H54 (cell line): ENCODE measurements at places on chromosomes 3 and 15.

DNA sequence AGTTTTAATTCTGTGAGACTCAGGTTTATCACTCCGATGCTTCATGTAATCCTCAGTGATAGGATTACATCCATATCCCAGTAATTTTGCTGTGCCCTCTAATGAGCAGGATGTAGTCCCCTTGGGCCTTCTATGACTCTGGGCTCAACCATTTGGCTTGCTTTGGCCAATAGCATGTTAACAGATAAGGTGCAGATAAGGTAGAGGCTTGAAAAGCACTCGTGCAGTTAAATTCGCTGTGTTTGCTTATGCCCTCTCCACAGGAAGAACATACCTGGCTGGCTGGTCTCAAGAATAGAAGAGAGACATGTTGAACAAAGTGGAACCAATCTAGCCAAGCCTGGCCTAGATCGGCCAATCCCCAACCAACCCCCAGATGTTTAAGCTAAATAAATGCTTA lies 20.1 kb downstream of the CCDC13 start:
- DNase-seq: no peak

- no peak for DNase-seq
Observed at GRCh38 chr15:62569460-62570404, 404.6 kb upstream of the C2CD4B start.

DNA sequence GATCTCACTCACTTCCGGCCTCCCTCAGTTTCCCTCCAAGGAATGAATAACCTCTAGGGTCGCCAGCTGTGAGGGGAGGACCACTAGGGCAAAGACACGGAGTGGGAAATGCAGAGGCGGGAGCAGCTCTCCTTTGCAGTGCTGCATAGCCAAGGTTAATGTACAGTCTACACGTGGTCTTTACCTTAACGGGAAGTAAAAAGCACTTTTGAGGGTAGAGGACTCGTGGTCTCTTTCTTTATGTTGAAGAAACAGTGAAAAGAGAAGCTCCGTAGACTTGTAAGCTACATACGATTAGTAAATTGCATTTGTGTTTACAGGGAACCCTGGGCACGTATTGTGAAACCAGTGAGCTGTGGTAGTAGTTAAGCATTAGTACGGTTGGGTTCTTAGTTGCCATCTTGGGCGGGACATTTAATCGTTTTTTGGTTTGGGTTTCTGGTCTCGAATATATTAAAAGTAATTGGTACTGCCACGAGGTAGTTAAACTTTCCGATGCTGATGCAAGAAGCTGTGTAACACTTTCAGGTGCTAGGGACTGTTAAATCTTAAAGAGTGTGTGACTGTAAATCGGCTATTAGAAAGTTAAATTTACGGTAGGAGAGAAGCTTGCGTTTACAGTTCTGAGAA lies 828 bp downstream of the U2SURP start:
- DNase-seq: no peak

- peak; percentile 80 for DNase-seq
Observed at GRCh38 chr3:50246517-50246954, 10.5 kb downstream of the GNAI2 start.

- DNase-seq: no peak
Observed at GRCh38 chr15:99628374-99629001, 62.7 kb downstream of the MEF2A start.

GRCh38 chr3:11629716-11630115 lies 14.0 kb downstream of the VGLL4 start:
- no peak for DNase-seq
